ENCODE measurements at places on chromosomes 13 and 19. TPM values are rescaled to one million over a fixed set of nuclear protein-coding genes. Genes with fewer than 3 reads are reported as not detected.

The CERS1 gene
- not detected for polyA plus RNA-seq

The S1PR4 gene
- polyA plus RNA-seq, result 43.5 TPM

The MBD3L3 gene
- polyA plus RNA-seq, result not detected

The GRK1 gene
- polyA plus RNA-seq, result 0.03 TPM

The GJB6 gene
- 0.75 TPM for polyA plus RNA-seq

The FXYD1 gene
- 3.1 TPM for polyA plus RNA-seq

GRCh38 chr13:107865643-107866031 is 349.7 kb downstream of the LIG4 start:
- no peak overlapping the region for H3K27ac ChIP-seq
- no peak overlapping the region for H3K4me3 ChIP-seq
- no peak for DNase-seq
- peaks cover 33% of the 10 kb centered on the region for H3K27me3 ChIP-seq
- no peaks in the 10 kb centered on the region for H3K4me1 ChIP-seq
- H3K36me3 ChIP-seq, result no peaks in the 10 kb centered on the region

- no peak for DNase-seq
- no peak overlapping the region for H3K4me3 ChIP-seq
- no peaks in the 10 kb centered on the region for H3K4me1 ChIP-seq
- no peaks in the 10 kb centered on the region for H3K27me3 ChIP-seq
Measured at GRCh38 chr19:2528675-2529101, 52.8 kb downstream of the GADD45B start.

GRCh38 chr13:98520674-98521449 is 56.0 kb downstream of the STK24 start:
- H3K4me1 ChIP-seq, result peaks cover 57% of the 10 kb centered on the region
- no peak for DNase-seq
- H3K4me3 ChIP-seq, result no peak overlapping the region

GRCh38 chr13:50740052-50740741 is 103.3 kb downstream of the DLEU7 start:
- no peak overlapping the region for H3K4me3 ChIP-seq
- H3K4me1 ChIP-seq, result no peaks in the 10 kb centered on the region
- no peaks in the 10 kb centered on the region for H3K36me3 ChIP-seq
- no peak for DNase-seq

GRCh38 chr13:111883571-111884343 is 183.2 kb upstream of the SOX1 start:
- H3K4me3 ChIP-seq, result no peak overlapping the region
- no peaks in the 10 kb centered on the region for H3K27me3 ChIP-seq
- H3K4me1 ChIP-seq, result no peaks in the 10 kb centered on the region
- H3K36me3 ChIP-seq, result no peaks in the 10 kb centered on the region
- no peak for DNase-seq
- H3K27ac ChIP-seq, result no peak overlapping the region

DNA sequence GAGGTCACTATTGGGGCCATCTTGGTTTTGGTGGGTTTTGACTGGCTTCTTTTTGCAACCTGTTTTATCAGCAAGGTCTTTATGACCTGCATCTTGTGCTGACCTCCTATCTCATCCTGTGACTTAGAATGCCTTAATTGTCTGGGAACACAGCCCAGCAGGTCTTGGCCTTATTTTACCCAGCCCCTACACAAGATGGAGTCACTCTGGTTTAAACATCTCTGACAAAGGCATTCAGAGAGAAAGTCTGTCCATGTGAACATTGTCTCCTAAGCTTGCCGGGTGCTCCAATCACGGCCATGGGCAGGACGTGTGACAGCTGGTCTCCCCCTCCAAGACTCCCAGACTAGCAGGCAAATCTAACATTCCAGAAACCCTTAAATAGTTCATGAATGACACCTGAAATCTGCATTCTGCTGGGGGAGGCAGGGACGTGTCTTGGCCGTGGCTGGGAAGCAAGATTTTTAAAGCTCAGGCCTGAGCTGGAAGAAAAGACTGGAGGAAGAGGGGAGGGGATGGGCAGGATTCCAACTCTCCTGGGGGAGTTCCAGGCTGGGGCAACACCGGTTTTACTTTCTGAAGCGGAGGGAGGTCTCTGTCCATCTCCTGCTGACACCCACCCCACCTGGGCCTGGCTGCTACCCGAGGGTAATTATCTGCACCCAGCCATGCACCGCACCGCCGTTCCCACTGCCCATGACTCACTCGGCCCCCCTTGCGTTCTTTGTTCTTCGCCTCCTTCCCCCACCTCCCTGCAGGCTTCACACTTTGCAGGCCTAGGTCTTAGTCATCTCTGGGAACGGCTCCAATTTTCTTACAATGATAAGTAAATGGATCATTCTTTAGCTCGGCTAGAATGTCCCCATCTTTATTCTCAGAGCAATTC is 11.6 kb upstream of the OR1M1 start:
- H3K27me3 ChIP-seq, result no peaks in the 10 kb centered on the region
- no peak overlapping the region for H3K4me3 ChIP-seq
- DNase-seq, result no peak
- H3K36me3 ChIP-seq, result no peaks in the 10 kb centered on the region
- H3K27ac ChIP-seq, result no peak overlapping the region
- no peaks in the 10 kb centered on the region for H3K4me1 ChIP-seq

DNA sequence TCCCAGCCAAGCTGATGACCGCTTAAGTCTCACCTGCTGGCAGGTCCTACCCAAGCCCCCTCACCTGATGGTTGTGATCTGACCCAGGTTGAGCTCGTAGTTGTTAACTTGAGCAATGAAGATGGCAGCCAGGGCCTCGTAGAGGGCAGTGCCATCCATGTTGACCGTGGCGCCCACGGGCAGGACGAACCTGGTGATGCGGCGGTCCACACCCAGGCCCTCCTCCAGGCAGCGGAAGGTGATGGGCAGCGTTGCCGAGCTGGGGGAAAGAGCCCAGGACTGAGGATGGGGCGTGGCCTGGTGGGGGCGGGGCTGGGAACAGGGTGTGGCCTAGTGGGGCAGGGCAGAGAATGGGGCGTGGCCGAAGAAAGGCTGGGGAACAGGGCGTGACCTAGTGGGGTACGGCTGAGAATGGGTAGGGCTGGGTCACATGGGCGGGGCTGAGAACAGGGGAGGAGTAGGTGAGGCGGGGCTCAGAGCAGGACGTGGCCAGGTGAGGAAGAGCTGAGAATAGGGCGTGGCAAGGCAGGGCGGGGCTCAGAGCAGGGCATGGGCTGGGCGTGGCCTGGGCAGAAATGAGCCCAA is 12.9 kb downstream of the OR7C2 start:
- no peaks in the 10 kb centered on the region for H3K27me3 ChIP-seq
- H3K36me3 ChIP-seq, result no peaks in the 10 kb centered on the region
- no peak for DNase-seq
- no peak overlapping the region for H3K4me3 ChIP-seq
- H3K27ac ChIP-seq, result no peak overlapping the region
- no peaks in the 10 kb centered on the region for H3K4me1 ChIP-seq

GRCh38 chr13:28049880-28050875 is 50.2 kb downstream of the FLT3 start:
- peak; percentile 34 for DNase-seq
- no peaks in the 10 kb centered on the region for H3K27me3 ChIP-seq
- no peak overlapping the region for H3K4me3 ChIP-seq

GRCh38 chr19:35642312-35642711 is 767 bp downstream of the ETV2 start:
- no peak overlapping the region for H3K4me3 ChIP-seq
- H3K36me3 ChIP-seq, result no peaks in the 10 kb centered on the region
- peaks cover 17% of the 10 kb centered on the region for H3K4me1 ChIP-seq
- no peak overlapping the region for H3K27ac ChIP-seq
- no peak for DNase-seq
- no peaks in the 10 kb centered on the region for H3K27me3 ChIP-seq

- H3K4me3 ChIP-seq, result no peak overlapping the region
- no peak overlapping the region for H3K27ac ChIP-seq
- DNase-seq, result no peak
- no peaks in the 10 kb centered on the region for H3K36me3 ChIP-seq
- H3K4me1 ChIP-seq, result peaks cover 6% of the 10 kb centered on the region
- H3K27me3 ChIP-seq, result no peaks in the 10 kb centered on the region
Measured at GRCh38 chr19:6652805-6653094, 17.2 kb downstream of the TNFSF14 start.

GRCh38 chr13:96672016-96672415 is 322.3 kb downstream of the OXGR1 start:
- H3K27ac ChIP-seq, result no peak overlapping the region
- no peak for DNase-seq
- no peaks in the 10 kb centered on the region for H3K27me3 ChIP-seq
- H3K36me3 ChIP-seq, result no peaks in the 10 kb centered on the region
- no peak overlapping the region for H3K4me3 ChIP-seq

DNA sequence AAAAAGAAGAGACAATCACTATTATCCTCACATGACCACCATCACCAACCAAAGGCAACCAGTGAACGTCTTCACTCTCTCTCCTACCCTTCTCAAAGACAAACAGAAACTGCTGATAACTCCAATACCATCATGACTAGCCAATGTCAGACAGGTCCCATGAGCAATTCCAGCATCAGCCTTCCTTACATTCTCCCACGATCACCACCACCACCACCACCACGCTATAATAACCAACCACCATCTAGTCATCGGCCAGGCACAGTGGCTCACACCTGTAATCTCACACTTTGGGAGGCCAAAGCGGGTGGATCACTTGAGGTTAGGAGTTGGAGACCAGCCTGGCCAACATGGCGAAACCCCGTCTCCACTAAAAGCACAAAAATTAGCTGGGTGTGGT is 3.9 kb downstream of the MYO1F start:
- H3K4me1 ChIP-seq, result peaks cover 42% of the 10 kb centered on the region
- no peaks in the 10 kb centered on the region for H3K27me3 ChIP-seq
- no peak for DNase-seq
- no peak overlapping the region for H3K27ac ChIP-seq

DNA sequence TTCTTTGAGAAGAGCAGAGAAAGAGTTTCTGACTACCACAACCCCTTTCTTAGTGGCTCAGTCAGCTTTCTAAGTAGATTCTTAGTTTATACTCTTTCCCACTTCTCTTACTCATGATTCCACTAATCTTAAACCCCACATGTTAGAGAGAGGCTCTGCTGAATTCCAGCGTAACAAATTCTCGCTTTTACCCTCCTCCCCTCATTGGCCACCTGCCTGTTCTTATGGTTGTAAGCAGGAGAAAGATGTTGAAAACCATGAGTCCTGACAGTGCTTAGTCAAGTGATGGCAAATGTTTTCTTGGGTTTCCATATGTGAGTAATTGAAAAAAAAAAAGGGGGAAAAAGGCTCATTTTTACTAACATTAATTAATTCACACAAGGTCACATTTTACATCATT is 125.9 kb downstream of the ZDHHC20 start:
- H3K4me1 ChIP-seq, result peaks cover 27% of the 10 kb centered on the region
- no peak overlapping the region for H3K4me3 ChIP-seq
- DNase-seq, result no peak
- no peaks in the 10 kb centered on the region for H3K36me3 ChIP-seq
- H3K27me3 ChIP-seq, result no peaks in the 10 kb centered on the region
- H3K27ac ChIP-seq, result no peak overlapping the region

DNA sequence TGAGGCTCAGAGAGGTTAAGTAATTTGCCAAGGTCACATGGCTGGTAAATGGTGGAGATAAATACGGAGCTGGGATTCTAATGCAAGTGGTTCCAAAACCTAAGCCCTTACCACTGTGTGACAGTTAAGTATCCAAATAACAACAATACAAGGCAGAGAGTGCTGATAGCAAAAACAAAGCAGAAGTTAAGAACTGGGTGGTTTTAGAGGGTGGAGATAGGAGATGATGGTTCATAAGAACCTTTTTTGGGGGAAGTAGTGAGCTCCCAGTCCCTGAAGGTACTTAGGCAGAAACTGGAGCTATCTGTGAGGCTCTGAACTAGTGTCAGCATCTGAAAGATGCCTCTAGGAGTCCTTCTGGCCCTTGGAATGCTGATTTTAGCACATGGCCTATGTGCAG is 56.2 kb upstream of the UBE2L5 start:
- H3K4me3 ChIP-seq, result no peak overlapping the region
- no peak overlapping the region for H3K27ac ChIP-seq
- no peaks in the 10 kb centered on the region for H3K27me3 ChIP-seq
- peaks cover 5% of the 10 kb centered on the region for H3K36me3 ChIP-seq
- peak; percentile 51 for DNase-seq

- H3K36me3 ChIP-seq, result peaks cover 21% of the 10 kb centered on the region
- H3K4me1 ChIP-seq, result peaks cover 20% of the 10 kb centered on the region
- peak within 1 kb of the TSS; percentile 82 for H3K4me3 ChIP-seq
- no peaks in the 10 kb centered on the region for H3K27me3 ChIP-seq
Measured at GRCh38 chr19:34963573-34964406, at the start of gene ZNF792. Gene ZNF792 (minus strand): TSS chr19:34964229. CDS start chr19:34963662, 567 bp downstream.

DNA sequence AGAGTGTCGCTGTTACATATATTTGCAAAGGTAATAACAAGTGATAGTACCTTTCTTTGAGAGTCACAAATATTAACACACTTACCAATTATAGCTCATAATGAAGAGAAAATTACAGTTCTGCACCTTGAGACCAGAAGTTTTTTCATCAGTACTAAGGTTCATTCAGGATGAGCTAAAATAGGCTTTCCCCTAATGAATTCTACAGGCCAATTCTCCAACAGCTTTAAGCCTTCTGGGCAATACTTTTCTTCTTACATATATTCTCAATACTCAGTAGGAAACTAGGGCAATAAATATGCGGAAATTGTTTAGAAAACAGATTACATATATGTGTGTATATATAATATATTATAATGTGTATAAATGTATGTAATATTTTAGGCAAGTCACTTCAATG is 2672.8 kb upstream of the PCDH20 start:
- no peaks in the 10 kb centered on the region for H3K36me3 ChIP-seq
- DNase-seq, result no peak
- no peaks in the 10 kb centered on the region for H3K4me1 ChIP-seq

GRCh38 chr13:51045451-51045850 is 65.6 kb downstream of the C13orf42 start:
- no peaks in the 10 kb centered on the region for H3K36me3 ChIP-seq
- H3K27ac ChIP-seq, result no peak overlapping the region
- DNase-seq, result no peak
- H3K4me3 ChIP-seq, result no peak overlapping the region
- H3K27me3 ChIP-seq, result no peaks in the 10 kb centered on the region

GRCh38 chr19:31512181-31512970 is 163.1 kb upstream of the TSHZ3 start:
- H3K4me1 ChIP-seq, result no peaks in the 10 kb centered on the region
- H3K4me3 ChIP-seq, result no peak overlapping the region
- no peaks in the 10 kb centered on the region for H3K27me3 ChIP-seq
- no peak overlapping the region for H3K27ac ChIP-seq

DNA sequence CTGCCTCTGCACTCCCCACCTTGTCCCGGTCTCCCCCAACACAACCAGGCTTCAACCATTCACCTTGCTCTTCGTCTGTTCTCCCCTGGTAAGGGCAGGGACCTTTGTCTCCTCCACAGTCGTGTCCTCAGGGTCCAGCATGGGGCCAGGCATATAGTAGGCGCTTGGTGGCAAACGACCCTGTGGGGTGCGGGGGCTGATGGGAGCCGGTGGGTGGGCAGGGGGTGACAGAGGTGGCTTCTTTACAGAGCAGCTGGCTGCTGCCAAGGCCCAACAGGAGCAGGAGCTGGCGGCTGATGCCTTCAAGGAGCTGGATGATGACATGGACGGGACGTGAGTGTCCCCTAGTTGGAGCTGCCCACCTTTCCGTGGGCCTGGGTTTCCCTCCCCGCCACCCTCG is 9.7 kb downstream of the PRKCSH start:
- no peak for DNase-seq
- H3K36me3 ChIP-seq, result no peaks in the 10 kb centered on the region
- no peak overlapping the region for H3K4me3 ChIP-seq
- H3K27me3 ChIP-seq, result no peaks in the 10 kb centered on the region
- no peak overlapping the region for H3K27ac ChIP-seq

GRCh38 chr13:111490611-111491010 is 170.2 kb downstream of the TEX29 start:
- H3K4me1 ChIP-seq, result no peaks in the 10 kb centered on the region
- no peak overlapping the region for H3K4me3 ChIP-seq
- DNase-seq, result no peak
- no peak overlapping the region for H3K27ac ChIP-seq
- no peaks in the 10 kb centered on the region for H3K27me3 ChIP-seq
